ENCODE measurements at places on chromosomes 11 and 22.

- no peak for DNase-seq
These were observed 28.3 kb downstream of the LMO2 start for GRCh38 chr11:33863418-33864172.

- no peak for DNase-seq
These were observed 7.4 kb downstream of the MB start for GRCh38 chr22:35609761-35610160.

GRCh38 chr11:98549571-98549970 is 471.2 kb upstream of the CNTN5 start:
- no peak for DNase-seq

DNA sequence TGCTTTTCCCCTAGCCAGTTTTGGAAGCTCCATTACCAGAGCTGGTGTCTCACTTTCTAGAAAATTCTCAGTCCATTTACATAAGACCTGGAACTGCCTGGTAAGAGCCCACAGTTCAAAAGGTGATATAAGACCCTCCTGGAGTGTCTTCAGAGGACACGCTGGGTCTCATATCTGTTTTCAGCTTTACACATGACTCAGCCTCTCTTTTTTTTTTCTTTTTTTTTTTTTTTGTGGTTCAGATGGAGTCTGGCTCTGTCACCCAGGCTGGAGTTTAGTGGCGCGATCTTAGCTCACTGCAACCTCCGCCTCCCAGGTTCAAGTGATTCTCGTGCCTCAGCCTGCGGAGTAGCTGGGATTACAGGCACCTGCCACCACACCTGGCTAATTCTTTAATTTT is 30.7 kb downstream of the WEE1 start:
- DNase-seq: no peak

GRCh38 chr11:70510571-70510970 is 112.2 kb downstream of the CTTN start:
- no peak for DNase-seq

DNA sequence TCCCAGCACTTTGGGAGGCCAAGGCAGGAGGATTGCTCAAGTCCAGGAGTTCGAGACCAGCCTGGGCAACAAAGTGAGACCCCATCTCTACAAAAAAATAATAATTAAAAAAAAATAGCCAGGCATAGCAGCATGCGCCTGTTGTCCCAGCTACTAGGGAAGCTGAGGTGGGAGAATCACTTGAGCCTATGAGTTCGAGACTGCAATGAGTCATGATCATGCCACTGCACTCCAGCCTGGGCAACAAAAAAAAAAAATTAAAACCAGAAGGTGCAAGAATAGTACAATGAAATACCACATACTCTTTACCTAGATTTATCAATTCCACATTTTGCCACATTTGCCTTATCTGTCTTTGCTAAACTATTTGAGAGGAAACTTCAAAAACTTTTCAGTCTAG is 8.2 kb downstream of the DPF2 start:
- no peak for DNase-seq

- DNase-seq: no peak
These were observed 658.9 kb upstream of the CCDC179 start for GRCh38 chr11:23519194-23519593.

Measured in activated CD4-positive, alpha-beta T cell treated with anti-CD3 and anti-CD28 coated beads, Interleukin-2, amount 10 ng/mL, durations not matched to agents 7 days and 5 days (primary cell).